ENCODE measurements at places on chromosomes 6 and 20. TPM values are rescaled to one million over a fixed set of nuclear protein-coding genes. Genes with fewer than 3 reads are reported as not detected.

- no peak for DNase-seq
Observed at GRCh38 chr6:125357515-125358256, 55.9 kb upstream of the HDDC2 start.

GRCh38 chr6:8382434-8382833 lies 52.9 kb downstream of the SLC35B3 start:
- DNase-seq: no peak

- DNase-seq: no peak
Observed at GRCh38 chr20:32435449-32436107, 77.4 kb downstream of the ASXL1 start.

GRCh38 chr6:134098276-134098675 lies 45.9 kb upstream of the SLC2A12 start:
- DNase-seq: no peak

The CRISP2 gene
- total RNA-seq: 0.06 TPM

DNA sequence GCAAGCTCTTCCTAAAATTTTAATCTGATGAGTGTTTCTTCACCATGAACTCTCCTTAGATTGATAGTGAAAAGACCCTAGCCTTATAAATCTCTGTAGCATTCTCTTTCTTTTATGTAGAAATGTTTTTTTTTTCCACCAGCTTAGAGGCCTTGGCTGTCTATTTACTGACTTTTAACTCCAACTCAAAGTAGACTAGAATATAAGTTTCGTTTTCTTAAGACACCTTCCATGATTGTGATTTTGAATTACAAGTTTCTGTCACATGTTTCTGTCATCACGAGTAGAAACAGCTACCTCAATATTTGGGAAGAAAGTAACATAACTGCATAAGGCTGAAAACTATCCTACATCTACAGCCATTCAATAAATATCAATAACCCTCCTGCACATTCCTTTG lies 17.8 kb downstream of the ADGRF4 start:
- no peak for DNase-seq

DNA sequence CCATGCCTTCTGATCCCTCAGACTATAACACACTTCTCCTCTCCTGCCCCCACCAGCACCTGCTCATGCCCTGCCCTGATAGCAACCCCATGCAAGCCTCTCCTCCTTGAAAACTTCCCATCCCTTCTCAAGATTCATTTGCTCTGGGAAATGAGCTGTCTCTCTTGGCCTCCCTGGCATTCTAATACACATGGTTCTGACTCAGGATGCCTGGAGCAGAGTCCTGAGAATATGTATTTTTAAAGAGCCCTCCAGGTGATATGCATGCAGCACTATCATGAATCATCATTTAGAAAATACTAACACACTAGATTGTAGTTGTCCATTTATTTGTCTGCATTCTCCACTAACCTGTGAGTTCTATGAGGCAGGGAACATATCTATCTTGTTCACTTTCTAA lies 26.6 kb downstream of the HDGFL1 start:
- no peak for DNase-seq

DNA sequence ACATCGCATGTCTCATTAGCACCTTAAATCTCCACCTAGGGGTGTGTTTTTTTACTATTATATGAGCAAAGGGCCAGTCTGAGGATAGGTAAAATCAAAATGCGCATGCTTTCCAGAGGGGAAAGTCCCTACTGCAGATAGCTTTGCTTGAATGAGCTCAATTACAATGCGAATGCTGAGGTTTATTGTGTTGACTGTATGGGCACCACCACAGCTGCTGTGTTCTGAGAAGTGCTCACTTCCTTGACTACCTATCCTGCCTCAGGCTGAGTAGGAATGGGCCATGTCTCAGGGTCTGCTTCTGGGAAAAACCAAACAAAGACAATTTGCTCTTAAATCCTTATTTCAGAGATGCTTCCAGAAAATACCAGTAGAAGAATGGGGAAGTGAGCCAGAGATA lies 36.6 kb downstream of the MOCS1 start:
- no peak for DNase-seq

DNA sequence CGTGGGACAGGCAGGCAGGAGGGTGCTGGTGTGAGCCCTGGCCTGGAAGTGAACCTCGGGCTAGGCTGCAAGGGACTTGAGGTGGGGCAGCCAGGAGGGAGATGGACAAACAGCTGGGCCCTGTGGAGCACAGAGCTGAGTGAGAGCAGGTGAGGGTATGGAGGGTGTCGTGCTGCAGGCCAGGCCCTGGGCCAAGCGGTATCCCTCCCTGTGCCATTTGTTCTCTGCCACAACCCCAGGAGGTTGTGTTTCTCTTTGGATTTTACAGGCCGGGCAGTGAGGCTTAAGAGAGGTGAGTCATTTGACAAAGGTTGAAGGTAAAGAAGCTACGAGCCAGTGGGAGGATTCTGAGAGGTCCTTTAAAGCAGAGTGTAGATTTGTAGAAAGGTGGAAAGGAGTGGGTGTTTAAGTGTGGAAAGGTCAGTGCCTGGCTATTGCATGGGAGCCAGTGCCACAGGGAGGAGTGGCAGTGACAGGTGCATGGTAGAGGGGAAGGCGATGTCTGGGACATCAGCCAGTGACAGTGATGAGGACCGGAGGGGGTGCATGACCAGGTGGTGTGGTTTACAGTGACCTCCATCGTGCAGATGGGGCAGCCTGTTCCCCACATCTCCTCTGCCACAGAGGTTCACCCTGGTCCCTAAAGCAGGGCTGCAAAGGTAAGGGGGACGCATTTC lies 39.8 kb downstream of the GMPR start:
- DNase-seq: no peak

The TREML1 gene
- not detected for total RNA-seq

- DNase-seq: no peak
Observed at GRCh38 chr20:38674092-38674764, 50.1 kb upstream of the SLC32A1 start.

DNA sequence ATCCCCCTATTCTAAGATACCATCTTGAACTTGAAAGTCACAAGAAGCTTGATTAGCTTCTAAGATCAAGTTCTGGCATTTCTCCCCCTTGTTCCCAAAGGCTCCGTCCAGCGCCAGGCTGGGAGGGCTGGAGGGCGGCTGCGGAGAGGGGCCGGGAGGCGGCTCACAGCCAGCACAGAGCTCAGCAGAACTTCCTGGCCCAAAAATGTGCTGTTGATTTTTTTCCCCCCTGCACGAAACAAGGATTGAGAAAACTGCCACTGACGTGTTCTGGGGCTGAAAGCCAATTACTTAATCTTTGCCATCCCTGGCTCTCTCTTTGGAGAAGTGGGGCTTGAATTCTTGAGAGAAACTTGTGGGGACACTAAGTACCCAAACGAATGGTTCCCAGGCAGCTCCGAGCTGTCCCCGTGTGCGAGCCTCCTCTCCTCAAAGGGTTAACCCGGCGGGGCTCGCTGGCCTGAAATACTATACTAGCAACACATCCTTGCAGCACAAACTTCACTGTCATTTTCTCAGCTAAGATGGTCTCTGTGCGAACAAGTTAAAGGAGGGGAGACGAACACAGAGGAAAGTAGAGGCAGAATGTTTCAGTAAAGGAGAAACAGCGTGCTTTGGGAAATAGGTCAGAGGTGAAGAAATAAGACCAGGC lies 452 bp downstream of the TRAF3IP2 start:
- no peak for DNase-seq

GRCh38 chr6:157912326-157912725 lies 69.3 kb upstream of the SYNJ2 start:
- no peak for DNase-seq

DNA sequence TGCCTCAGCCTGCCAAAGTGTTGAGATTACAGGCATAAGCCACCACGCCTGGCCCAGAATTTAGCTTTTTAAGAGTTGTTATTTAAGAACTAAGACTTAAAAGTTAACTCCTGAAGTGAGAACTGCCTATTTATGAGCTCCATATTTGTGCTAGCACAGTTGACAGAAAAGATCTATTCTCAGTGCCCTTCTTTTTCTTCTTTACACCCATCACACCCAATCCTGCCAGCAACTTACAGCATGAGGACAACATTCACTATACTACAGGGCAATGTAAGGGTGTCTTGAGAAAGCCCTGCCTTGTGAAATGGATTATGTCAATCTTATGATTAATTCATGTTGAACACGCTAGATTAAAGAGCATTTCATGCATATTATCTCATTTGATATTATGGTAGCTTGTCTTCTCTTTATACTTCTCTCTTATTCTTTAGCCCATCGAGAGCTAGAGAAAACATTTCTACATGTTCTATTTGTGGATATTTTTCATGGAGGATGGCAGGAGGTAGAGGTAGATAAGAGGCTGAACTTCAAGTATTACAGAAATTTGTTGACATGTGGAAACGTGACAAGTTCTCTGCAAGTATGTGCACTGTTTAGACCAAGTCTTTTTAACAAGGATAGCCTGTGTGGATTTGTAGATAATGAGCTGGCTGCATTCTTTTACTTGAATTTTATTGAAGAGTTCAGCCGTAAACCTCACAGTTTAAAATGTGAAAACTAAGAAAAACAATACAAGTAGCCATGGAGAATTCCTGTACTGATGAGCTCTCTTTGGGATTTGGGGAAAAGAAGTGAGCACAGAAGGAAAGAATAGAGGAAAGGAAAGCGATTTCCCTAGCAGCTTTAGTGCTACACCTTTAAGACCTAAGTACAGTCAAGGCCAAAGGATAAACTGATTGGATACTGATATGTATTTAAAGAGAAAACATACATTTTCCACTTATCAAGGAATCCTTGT lies 212.2 kb downstream of the ARHGAP18 start:
- DNase-seq: no peak

The PSORS1C2 gene
- not detected for total RNA-seq

All from epithelial cell of proximal tubule (primary cell).